Kasumi-1 (cell line): ENCODE measurements at places on chromosomes 2 and 18.

- DNase-seq, result no peak
Measured at GRCh38 chr2:42421157-42421485, 60.1 kb upstream of the COX7A2L start.

- no peak for DNase-seq
Measured at GRCh38 chr2:163592954-163593622, 142.7 kb downstream of the FIGN start.

DNA sequence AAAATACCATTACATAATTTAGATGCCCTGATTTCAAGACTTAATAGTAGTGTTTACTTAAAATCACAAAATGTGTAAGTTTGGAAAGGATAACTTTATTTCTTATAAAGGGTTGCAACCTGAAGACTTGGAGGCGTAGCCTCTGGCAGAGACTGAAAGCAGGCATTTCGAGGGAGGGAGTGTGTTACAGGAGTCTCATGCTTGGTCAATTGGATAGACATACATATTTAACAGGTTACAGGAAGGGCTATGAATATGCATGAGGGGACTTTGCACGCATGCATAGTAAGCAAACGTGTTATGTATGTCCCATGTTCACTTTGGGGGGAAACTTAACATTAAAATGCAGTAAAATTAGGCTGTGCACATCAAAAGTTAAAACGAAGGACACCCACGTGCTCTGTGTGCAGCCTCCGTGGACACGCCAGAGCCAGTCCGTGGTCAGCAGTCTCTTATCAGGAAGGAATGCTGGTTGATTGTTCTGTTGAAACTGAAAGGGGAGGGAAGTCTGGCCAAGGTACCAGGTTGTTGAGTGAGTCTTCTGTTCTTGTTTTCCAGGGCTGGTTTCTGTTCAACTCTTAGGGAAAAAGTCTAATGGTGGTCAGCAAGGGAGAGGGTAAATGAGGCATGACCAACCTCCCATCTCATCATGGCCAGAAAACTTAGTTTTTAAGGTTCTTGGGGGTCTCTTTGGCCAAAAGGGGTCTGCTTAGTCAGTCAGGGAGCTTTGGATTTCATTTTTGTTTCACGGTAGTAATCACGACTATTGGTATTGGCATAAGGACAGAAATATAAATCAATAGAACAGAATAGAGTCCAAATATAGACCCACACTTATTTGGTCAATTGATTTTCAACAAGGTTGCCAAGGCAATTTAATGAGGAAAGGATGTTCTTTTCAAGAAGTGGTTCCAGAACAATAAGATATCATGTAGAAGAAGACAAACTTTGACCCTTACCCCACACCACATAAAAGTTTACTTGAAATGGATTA, 121.9 kb downstream of the MCFD2 start:
- no peak for DNase-seq

GRCh38 chr2:172433144-172433543, 5.8 kb downstream of the ITGA6 start:
- DNase-seq, result no peak

DNA sequence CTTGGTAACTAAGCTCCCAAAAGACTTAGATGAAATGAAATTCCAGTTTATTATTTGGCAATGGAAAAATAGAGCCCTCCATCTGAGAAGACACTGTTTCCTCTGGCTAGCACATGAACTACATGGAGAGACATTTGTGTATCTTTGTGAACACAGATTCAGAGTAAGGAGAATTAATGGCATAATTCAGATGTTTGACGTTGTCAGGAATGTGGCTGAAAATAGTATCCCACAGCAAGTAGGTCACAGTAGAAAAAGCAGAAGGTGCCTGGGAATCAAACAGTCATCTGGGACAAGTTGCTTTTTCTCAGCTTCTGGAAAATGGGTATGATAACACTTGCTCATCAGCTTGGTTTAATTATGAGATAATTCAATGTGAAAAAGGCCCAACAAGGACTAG, 288.6 kb downstream of the PTPRM start:
- DNase-seq, result no peak

- DNase-seq, result peak; percentile 38
Measured at GRCh38 chr2:55052129-55053061, 2.1 kb upstream of the RTN4 start.
